ENCODE measurements at places on chromosomes 4 and X. TPM values are rescaled to one million over a fixed set of nuclear protein-coding genes. Genes with fewer than 3 reads are reported as not detected.

- no peak for DNase-seq
Measured at GRCh38 chrX:22541926-22542325, 269.2 kb downstream of the CBLL2 start.

- no peak for DNase-seq
Measured at GRCh38 chr4:156594624-156595023, 377.0 kb downstream of the PDGFC start.

Gene HCFC1
- 17.2 TPM for total RNA-seq

Gene CTAG2
- total RNA-seq, result not detected

DNA sequence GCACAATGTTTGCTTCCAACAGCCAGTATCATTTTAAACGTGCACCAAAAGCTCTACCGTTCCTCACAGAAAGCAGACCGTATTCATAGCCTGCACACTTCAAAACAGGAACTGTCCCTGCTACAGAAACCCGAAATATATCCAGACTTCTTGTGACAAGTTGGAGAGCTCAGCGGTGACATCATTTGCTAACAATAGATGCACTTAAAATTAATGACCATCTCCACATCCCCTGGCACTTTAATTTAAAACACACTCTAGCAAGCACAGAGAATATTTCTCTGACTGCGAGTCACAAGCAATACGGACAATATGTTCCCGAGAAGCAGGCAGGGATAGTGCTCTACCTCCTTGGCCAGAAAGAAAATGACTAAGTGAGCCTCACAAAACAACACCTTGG, 2.5 kb downstream of the NYX start:
- no peak for DNase-seq
